ENCODE measurements at places on chromosomes 3 and 15. TPM values are rescaled to one million over a fixed set of nuclear protein-coding genes. Genes with fewer than 3 reads are reported as not detected.

DNA sequence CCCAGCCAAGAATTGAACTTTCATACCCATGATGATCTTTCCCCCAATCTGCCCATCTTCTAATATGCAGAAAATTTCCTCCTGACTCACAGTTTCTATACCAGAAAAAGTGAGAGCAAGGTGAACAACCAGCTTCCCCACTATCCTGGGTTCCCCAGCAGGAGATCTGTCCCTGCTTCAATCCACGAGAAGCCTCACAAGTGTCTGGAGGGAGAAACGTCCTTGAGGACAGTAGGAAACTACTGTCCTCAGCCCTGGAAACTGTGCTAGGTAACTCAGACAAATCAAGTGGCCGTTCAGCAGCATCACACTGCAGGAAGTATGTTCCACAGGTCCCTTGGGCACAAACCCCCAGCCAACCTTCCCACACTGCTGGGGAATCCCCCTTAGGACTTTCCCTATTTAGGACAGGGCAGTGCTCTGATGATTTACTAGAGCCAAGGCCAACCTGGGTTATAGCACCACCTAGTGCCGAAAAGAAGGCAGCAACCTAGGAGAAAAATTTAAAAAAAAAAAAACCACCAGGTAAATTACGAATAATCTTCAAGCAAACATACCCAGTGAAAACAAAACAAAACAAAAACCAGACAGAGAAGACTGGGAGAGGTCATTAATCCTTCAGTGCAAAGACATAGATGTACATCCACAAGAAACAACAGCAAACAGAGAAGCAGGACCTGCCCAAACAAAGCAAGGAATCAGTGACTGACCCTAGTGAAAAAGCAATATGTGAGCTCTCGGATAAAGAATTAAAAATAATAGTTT, 36.0 kb downstream of the MORC1 start:
- H3K4me3 ChIP-seq: no peak overlapping the region
- no peak overlapping the region for H3K27ac ChIP-seq
- H3K4me1 ChIP-seq: no peaks in the 10 kb centered on the region
- DNase-seq: peak; percentile 54
- H3K36me3 ChIP-seq: no peaks in the 10 kb centered on the region

GRCh38 chr15:68379058-68379758, 52.8 kb downstream of the ITGA11 start:
- no peaks in the 10 kb centered on the region for H3K36me3 ChIP-seq
- no peak for DNase-seq
- peak overlapping the region; percentile 84 for H3K27ac ChIP-seq

- H3K4me1 ChIP-seq: no peaks in the 10 kb centered on the region
- H3K27me3 ChIP-seq: peaks cover 5% of the 10 kb centered on the region
- DNase-seq: no peak
- no peak overlapping the region for H3K4me3 ChIP-seq
- no peaks in the 10 kb centered on the region for H3K36me3 ChIP-seq
Measured at GRCh38 chr3:24191801-24192403, 246.8 kb downstream of the NR1D2 start.

DNA sequence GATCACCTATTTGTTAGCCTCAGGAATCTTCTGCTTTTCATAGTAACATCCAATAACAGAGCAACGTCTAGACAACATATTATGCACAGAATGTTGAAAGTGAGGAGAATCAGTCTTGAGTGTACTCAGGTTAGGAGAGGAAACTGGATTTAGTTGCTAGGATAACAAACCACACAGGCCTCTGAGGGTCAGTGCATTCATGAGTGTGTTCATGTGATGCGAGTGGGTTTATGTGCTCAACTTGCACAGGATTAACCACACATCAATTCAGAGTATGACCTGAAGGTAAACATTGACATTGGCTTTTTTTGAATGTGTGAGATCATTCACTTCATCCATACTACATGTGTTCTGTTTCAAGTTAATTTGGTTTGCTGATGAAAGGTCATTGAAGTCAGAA, 287.6 kb downstream of the DIPK2A start:
- no peak overlapping the region for H3K4me3 ChIP-seq
- no peak for DNase-seq
- H3K27me3 ChIP-seq: no peaks in the 10 kb centered on the region
- H3K36me3 ChIP-seq: no peaks in the 10 kb centered on the region
- no peak overlapping the region for H3K27ac ChIP-seq

- H3K36me3 ChIP-seq: no peaks in the 10 kb centered on the region
- peaks cover 26% of the 10 kb centered on the region for H3K4me1 ChIP-seq
- H3K27me3 ChIP-seq: no peaks in the 10 kb centered on the region
- no peak overlapping the region for H3K4me3 ChIP-seq
- no peak overlapping the region for H3K27ac ChIP-seq
Measured at GRCh38 chr3:171803044-171803443, 7.2 kb downstream of the PLD1 start.

DNA sequence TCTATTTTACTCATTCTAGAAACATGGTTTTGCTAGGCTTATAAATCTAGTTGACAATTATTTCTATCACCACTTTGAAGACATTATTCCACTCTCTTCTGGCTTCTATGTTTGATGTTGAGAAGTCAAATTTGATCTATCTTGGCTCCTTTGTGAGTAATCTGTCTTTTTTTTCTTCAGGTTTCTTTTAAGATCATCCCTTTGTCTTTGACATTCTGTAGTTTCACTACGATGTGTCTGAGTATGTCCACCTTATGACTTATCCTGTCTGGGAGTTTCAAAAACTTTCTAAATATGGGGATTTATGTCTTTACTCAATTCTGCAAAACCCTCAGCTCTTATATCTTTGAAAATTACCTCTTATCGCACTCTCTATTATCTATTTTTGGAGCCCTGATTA, 41.0 kb upstream of the TMEM158 start:
- H3K4me3 ChIP-seq: no peak overlapping the region
- DNase-seq: no peak
- H3K36me3 ChIP-seq: no peaks in the 10 kb centered on the region
- H3K27me3 ChIP-seq: no peaks in the 10 kb centered on the region

DNA sequence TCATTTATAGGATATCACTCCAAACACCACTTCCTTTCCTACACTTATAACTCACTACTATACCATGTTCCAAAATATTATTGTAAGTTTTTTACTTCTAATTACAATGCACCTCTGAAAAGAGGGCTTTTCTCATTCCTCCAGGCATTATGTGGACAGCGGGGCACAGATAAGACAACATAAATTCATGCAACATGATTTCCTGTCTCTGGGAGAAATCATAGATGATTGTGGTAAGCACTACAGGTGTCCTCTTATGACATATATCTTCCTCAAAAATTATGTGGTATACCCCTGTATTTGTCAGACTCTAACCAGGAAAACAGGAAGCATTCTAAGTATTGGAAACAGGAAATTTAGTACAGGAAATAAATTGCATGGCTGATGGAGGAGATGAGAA, 45.7 kb upstream of the INO80 start:
- no peaks in the 10 kb centered on the region for H3K27me3 ChIP-seq
- H3K36me3 ChIP-seq: no peaks in the 10 kb centered on the region
- H3K27ac ChIP-seq: peak overlapping the region; percentile 53
- DNase-seq: peak; percentile 11

The C15orf62 gene
- not detected for polyA plus RNA-seq

The MORC1 gene
- not detected for polyA plus RNA-seq

Data from IMR-90 (cell line).